Activated T-helper 2 cell treated with anti-CD3 and anti-CD28 coated beads, Interferon-gamma antibody, Interleukin-2, Interleukin-4, amounts not matched to agents 10 μg/mL and 5 μg/mL and 100 μg/mL, durations not matched to agents 14 hours and 24 hours and 36 hours (primary cell): ENCODE measurements at places on chromosomes 7 and 10.
A peak's percentile ranks its signal among the peaks of the same experiment; 100 is the strongest.

DNA sequence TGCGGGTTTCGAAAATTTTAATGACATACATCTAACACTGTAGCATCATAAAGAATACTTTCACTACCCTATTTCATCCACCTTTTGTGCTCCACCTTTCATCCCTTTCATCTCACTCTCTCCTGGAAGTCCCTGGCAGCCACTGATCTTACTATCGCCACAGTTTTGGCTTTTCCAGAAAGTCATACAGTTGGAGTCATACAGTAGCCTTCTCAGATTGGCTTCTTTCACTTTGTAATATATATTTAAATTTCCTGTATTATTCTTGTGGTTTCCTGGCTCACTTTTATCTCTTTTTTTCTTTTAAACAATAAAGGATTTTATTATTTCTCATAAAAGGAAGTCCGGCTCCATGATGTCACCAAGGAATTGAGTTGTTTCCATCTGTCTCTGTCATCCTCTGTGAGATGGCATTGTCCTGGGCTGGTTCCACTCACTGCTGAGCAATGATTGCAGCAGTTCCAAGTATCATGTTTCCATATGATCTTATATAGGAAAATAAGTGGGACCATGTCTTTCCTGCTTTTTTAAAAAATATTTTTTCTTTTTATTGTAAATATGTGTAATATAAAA lies 626.3 kb downstream of the POM121L12 start:
- no peak overlapping the region for H3K27ac ChIP-seq
- H3K36me3 ChIP-seq: no peaks in the 10 kb centered on the region
- no peaks in the 10 kb centered on the region for H3K27me3 ChIP-seq
- DNase-seq: no peak

- H3K36me3 ChIP-seq: peaks cover 14% of the 10 kb centered on the region
- H3K27me3 ChIP-seq: peaks cover 30% of the 10 kb centered on the region
- DNase-seq: peak; percentile 27
- no peak overlapping the region for H3K4me3 ChIP-seq
- H3K27ac ChIP-seq: peak overlapping the region; percentile 89
Measured at GRCh38 chr7:25858525-25859411, 293.2 kb upstream of the NFE2L3 start.

DNA sequence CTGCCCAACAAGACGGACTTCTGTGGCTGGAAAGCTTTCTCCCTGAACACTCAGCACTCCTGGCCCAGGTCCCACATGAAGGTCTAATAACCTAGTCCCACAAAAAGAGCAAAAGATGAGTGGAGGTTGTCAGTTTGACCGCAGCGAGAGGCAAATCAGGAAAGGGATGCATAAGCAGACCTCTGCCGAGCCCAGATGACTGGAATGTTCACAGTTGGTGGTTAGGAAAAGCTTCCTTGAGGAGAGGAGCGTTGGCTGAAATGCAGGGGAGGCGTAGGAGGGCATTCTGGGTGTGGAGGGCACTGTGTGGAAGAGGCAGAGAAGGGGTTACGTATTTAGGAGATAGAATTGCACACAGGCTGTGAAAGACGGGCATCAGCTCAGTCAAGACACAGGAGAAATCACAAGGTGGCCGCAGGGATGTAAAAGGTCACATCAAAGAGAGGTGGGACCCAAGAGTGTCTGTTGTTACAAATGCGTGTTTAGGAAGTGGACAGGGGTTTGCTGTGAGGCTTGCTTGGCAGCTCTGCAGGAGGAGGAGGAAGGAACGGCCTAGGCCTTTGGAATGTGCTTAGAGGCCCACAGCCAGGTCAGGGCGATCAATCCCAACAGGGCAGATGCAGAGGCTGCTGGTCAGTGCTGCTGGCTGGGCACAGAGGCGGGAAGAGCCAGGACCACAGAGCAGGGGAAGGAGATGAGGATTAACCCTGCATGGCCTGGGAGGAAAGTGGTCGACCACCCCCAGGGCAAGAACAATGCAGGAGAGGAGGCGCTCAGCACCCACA lies 133.5 kb downstream of the VIPR2 start:
- no peaks in the 10 kb centered on the region for H3K36me3 ChIP-seq
- peaks cover 3% of the 10 kb centered on the region for H3K4me1 ChIP-seq
- DNase-seq: no peak
- no peak overlapping the region for H3K4me3 ChIP-seq

DNA sequence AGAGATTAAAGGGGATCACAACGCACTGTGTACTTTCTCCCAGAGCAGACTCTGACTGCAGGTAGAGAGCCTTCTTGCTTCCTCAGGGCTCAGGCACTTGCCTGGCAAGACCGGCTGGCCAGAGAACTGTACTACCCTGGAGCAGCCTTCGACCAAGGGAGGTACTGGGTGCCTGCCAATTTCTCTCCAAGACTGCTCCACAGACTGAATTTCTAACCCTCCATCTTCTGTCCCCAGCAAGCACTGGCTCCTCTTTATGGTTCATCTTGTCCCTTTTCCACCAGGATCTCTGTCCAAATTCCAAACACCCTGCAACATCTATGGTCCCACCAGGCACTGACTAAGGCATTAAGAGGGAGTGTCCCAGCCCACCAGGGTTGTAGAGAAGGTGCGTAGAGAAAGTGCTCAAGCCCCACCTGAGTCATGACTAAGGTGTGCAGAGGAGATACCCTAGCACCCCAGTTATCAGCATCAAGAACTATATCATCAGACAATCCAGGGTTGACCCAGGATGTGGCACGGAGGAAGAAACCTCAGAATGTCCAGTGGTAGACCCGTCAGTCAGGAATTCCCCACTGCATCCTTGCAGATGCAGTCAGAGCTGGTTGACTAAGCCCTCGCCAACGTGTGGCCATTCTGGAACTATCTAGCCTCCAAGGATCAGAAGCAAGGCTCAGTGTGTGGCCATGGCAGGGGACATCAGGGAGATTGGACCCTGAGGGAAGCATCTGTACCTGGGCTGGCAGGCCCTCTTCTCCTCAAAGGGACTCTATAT lies 60.9 kb upstream of the CAMK2B start:
- H3K4me1 ChIP-seq: no peaks in the 10 kb centered on the region
- H3K36me3 ChIP-seq: peaks cover 33% of the 10 kb centered on the region
- no peaks in the 10 kb centered on the region for H3K27me3 ChIP-seq
- H3K4me3 ChIP-seq: no peak overlapping the region

DNA sequence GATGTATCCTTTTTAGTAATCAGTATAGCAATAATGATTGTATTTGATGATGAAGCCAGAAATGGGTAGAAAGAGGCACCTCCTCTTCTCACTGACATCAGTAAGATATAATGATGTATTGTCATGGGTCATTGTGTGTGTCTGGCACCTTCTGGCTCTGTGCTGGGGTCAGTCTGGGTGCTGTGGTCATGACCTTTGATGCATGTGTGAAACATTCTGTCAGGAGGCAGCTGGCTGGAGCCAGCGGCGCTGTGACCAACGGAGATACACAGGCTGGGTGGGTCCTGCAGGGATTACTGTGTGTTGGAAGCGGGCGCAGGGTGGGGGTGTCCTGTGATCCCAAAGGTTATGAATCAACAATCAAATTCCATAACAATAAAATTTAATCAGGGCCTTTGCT lies 35.2 kb downstream of the EEPD1 start:
- DNase-seq: no peak
- no peak overlapping the region for H3K4me3 ChIP-seq
- no peaks in the 10 kb centered on the region for H3K27me3 ChIP-seq
- peaks cover 3% of the 10 kb centered on the region for H3K4me1 ChIP-seq

- no peaks in the 10 kb centered on the region for H3K27me3 ChIP-seq
- peaks cover 29% of the 10 kb centered on the region for H3K4me1 ChIP-seq
- no peak overlapping the region for H3K27ac ChIP-seq
- H3K36me3 ChIP-seq: no peaks in the 10 kb centered on the region
- H3K4me3 ChIP-seq: no peak overlapping the region
Measured at GRCh38 chr10:119245272-119245671, 37.9 kb downstream of the GRK5 start.

DNA sequence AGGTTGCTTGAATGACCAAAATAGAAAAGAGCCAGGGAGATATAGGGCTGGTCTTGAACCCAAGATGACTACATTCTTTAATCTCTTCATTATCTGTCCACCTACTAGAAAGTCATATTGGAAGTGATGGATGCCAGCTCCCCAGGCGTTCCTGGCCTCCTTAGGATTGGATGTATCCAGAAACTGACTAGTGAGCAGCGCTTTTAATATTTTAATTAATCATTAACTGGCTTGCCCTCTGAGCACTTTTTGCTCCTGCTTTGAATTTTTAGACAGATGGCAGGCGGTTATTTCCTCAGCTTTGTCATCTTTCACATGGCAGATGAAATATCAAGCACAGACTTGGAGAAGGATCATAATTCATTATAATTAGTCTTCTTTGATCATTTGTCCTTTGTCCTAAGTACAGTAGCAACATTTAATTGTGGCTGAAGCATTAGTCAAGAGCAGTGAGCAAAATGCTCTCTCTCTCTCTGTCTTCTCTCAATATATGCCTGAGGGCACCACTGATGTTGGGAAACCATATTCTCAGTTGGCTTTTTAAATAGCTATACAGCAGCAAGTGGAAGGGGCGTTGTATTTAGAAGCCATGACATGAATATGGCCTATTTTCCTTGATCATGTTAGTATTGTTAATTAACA lies 588.0 kb downstream of the NRG3 start:
- no peak for DNase-seq
- H3K27ac ChIP-seq: no peak overlapping the region
- H3K4me1 ChIP-seq: no peaks in the 10 kb centered on the region
- H3K4me3 ChIP-seq: no peak overlapping the region

DNA sequence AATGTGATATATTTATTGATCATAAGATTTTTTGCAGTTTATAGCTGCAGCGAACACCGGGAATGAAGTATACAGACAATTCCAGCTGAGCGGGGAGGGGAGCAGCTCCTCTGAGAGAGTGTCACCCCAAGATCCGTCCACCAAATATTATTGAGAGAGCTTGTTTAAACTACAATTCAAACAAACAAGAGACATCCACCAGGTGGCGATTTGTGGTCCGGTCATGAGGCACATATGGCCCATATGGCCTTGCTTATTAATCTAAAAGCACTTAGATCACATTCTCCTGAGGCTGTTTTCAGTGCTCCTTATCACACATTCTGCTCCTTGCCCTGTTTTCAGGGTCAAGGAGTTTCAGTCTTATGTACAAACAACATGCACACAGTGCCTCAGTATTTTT lies 83.1 kb downstream of the THSD7A start:
- H3K4me1 ChIP-seq: no peaks in the 10 kb centered on the region
- H3K27ac ChIP-seq: no peak overlapping the region
- no peaks in the 10 kb centered on the region for H3K36me3 ChIP-seq
- no peak overlapping the region for H3K4me3 ChIP-seq
- no peak for DNase-seq

- no peak overlapping the region for H3K27ac ChIP-seq
- peaks cover 8% of the 10 kb centered on the region for H3K27me3 ChIP-seq
- H3K4me3 ChIP-seq: no peak overlapping the region
Measured at GRCh38 chr7:20240080-20240926, 23.1 kb upstream of the MACC1 start.

- no peak for DNase-seq
- no peaks in the 10 kb centered on the region for H3K4me1 ChIP-seq
- no peak overlapping the region for H3K27ac ChIP-seq
- no peaks in the 10 kb centered on the region for H3K36me3 ChIP-seq
- no peak overlapping the region for H3K4me3 ChIP-seq
Measured at GRCh38 chr10:13503745-13504463, 24.9 kb downstream of the BEND7 start.

- H3K27ac ChIP-seq: no peak overlapping the region
Measured at GRCh38 chr10:96512524-96513304, 1.0 kb downstream of the TLL2 start.

GRCh38 chr10:47351899-47352815 lies 4.0 kb downstream of the RBP3 start:
- no peak for DNase-seq
- H3K27me3 ChIP-seq: peaks cover 2% of the 10 kb centered on the region
- no peaks in the 10 kb centered on the region for H3K36me3 ChIP-seq
- no peak overlapping the region for H3K27ac ChIP-seq

DNA sequence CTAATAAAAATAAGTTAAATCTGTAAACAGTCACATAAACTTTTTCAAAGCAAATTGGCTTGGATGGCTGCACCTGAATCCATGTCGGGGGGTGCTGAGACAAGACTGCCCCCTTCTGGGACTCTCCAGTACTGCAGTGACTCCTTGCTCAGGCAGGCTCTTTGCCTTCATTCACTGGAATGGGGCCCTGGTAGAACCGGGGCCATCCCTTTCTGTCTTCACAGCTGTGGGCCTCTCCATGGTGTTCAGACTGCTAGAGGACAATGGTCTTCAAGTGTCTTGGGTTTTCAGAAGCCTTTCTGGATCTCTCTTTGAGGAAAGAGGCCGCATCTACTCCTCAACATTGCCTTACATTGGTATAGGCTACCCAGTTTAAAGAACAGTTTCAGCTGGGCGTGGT lies 16.1 kb upstream of the IMPDH1 start:
- DNase-seq: peak; percentile 66
- no peaks in the 10 kb centered on the region for H3K36me3 ChIP-seq
- no peak overlapping the region for H3K27ac ChIP-seq
- H3K4me1 ChIP-seq: peaks cover 16% of the 10 kb centered on the region

GRCh38 chr10:36048236-36048635 lies 406.1 kb upstream of the FZD8 start:
- H3K4me1 ChIP-seq: no peaks in the 10 kb centered on the region
- H3K27ac ChIP-seq: no peak overlapping the region
- H3K4me3 ChIP-seq: no peak overlapping the region

DNA sequence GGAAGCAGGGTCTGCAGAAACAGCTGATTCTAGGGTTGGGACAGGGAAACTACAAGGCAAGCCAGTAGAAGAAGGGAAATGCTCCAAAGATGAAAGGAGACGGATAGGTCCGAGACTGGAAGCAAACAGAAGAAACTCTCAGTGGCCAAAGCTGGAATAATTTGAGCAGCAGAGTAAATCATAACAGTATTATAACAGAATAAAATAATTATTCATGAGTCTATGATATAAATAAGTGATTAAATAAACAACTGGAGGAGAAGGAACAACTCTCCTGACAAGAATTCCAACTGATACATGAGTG lies 27.6 kb downstream of the EZH2 start:
- peaks cover 45% of the 10 kb centered on the region for H3K4me1 ChIP-seq
- peaks cover 13% of the 10 kb centered on the region for H3K36me3 ChIP-seq
- H3K27me3 ChIP-seq: no peaks in the 10 kb centered on the region
- H3K27ac ChIP-seq: peak overlapping the region; percentile 83

- no peaks in the 10 kb centered on the region for H3K36me3 ChIP-seq
- H3K27ac ChIP-seq: no peak overlapping the region
- no peak for DNase-seq
- no peaks in the 10 kb centered on the region for H3K4me1 ChIP-seq
- H3K27me3 ChIP-seq: no peaks in the 10 kb centered on the region
Measured at GRCh38 chr7:125316466-125316865, 386.8 kb upstream of the POT1 start.

DNA sequence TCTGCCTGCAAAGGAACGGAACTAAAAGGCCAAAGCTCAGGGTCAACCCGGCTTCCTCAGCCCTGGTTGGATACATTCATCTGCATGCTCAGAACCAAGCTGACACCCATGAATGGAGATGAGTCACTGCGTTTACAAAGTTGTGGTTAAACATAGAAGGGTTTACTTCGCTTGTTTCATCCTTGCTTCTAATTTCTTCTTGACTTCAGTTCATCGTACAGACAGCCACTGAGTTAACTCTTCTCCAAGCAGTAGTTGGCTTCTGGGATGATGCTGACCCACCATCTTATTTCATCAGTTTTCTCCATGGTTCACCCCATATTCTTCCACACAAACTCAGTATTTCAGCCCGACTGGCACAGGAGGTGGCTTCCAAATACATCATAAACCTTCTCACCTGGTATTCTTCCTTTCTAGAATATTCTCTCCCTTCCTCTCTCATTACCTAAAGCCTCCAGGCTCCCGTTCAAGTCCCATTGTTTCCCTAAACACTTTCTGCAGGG lies 166.3 kb upstream of the RNF32 start:
- no peak overlapping the region for H3K27ac ChIP-seq
- no peak for DNase-seq
- peaks cover 29% of the 10 kb centered on the region for H3K27me3 ChIP-seq
- no peak overlapping the region for H3K4me3 ChIP-seq
- H3K36me3 ChIP-seq: no peaks in the 10 kb centered on the region

GRCh38 chr7:45878457-45879144 lies 5.7 kb upstream of the CCDC201 start:
- no peaks in the 10 kb centered on the region for H3K36me3 ChIP-seq
- H3K4me1 ChIP-seq: no peaks in the 10 kb centered on the region
- no peak overlapping the region for H3K4me3 ChIP-seq
